EL (cell line): ENCODE measurements at places on chromosomes 6 and 20.

DNA sequence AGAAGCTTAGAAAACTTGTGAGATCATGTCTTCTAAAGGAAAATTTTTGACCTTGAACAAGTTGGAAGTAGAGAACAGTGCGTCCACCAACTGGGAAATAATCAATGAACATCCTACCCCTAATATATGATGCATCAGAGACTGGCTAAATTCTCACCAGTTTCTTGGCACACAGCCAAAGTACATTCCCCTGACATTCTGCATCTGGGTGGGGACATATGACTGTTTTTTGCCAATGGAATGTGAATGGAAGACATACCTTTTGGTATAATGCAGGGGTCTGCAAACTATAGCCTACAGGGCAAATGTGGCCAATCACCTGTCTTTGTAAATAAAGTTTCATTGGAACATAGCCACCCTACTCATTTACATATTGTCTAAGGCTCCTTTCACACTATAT lies 84.7 kb downstream of the HAO1 start:
- DNase-seq = peak; percentile 12

GRCh38 chr6:3117912-3118352 lies 579 bp upstream of the BPHL start:
- DNase-seq = peak; percentile 9

GRCh38 chr6:5960456-5960855 lies 46.3 kb downstream of the NRN1 start:
- DNase-seq = no peak

DNA sequence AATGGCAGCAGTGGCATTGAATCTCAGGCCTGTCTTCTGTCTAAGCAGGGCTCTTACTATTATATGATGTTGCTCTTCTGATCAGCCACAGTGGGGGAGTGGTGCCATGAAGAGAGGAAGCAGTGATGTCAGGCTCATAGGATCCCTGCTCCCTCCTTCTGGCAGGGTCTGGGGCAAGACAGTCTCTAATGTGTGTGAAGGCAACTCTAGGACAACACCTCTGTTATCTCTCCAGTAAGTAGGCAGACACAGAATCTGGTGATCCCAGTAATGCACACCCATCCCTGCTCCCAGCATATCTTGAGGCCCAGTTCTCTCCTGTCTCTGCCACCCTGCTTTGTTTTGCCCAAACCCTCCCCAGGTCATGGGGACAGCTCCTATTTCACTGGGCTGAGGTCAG lies 8.8 kb downstream of the C20orf202 start:
- no peak for DNase-seq

GRCh38 chr6:104531646-104532045 lies 328.1 kb downstream of the HACE1 start:
- DNase-seq = no peak

- DNase-seq = no peak
Observed at GRCh38 chr6:38133932-38134703, 314.6 kb downstream of the ZFAND3 start.

DNA sequence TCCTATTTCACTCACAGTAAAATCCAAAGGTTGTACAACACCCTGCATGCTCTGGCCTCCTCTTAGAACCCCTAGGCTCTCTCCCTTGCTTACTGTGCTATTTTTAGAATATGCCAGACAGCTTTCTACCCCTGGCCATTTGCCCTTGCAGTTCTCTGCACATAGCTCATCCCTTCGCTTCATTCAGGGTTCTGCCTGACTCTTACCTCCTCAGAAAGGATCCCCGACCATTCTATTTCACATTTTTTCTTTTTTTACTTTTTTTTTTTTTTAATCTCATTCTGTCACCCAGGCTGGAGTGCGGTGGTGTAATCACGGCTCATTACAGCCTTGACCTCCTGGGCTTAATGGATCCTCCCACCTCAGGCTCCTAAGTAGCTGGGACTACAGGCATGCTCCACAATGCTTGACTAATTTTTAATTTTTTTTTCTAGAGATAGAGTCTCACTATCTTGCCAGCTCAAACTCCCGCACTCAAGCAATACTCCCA lies 33.6 kb downstream of the COMMD7 start:
- no peak for DNase-seq

DNA sequence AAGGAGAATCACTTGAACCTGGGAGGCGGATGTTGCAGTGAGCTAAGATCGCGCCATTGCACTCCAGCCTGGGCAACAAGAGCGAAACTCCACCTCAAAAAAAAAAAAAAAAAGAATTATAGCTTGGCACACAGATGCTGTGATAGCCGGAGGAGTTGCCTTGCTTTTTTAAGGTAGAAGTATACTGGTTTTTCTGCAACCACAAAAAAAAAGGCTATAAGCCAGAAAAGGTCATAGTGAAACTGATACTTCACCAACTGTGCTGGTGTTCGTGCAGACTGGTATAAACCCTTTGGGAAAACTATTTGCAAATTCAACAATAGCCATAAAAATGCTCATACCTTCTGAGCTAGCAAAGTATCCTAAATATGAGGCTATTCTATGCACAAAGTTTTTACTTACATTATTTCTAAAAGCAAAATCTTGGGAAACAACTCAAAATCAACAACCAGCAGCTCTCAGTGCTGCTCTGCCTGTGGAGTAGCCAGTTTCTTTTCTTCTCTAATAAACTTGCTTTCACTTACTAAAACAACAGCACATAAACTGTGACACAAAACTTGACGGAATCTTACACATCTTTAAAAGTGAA lies 44.0 kb downstream of the B4GALT5 start:
- no peak for DNase-seq

DNA sequence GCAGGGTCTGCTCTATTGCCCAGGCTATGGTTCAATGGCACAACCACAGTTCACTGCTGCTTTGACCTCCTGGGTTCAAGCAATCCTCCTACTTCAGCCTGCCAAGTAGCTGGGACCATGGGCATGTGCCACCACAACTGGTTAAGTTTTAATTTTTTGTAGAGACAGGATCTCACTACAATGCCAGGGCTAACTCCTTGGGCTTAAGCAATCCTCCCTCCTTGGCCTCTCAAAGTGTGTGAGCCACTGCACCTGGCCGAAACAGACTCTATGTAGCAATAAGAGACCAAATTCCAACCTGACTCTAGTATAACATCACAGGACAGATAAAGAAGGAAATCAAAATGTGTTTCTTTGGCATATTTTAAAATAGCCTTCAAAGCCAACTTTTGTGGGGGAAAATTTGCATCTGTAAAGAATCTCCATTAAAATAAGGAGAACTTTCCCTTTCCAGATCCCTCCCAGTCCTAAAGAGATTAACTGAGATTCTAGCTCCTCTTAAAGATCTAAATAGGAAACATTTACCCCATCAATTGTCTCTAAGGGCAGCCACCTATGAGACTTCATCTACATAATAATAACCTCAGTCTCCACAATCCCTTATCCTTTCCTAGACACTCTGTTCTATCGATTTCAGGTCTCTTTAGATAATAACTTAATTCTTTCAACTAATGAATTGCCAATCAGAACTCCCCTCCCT lies 94.7 kb upstream of the PLCB4 start:
- DNase-seq = no peak

- no peak for DNase-seq
Observed at GRCh38 chr6:166671434-166672081, 44.5 kb upstream of the RPS6KA2 start.

DNA sequence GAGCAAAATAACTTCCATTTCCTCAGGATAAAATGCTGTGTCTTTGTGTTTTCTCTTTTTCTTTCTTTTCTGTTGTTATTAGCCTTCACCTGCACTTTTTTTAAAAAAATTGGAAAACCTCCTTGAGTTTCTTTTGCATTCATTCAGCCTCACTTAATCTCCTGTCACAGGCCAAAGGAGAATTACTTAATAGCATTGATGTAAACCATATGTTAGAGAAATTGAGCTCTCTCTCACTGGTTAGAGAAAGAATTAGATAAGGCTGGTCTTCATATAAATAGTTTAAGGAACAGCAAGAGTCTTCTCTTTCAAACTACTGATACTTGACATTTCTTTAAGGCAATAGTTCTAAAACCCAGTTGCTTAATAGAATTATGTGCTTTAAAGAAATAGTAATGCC lies 564.2 kb downstream of the TFAP2B start:
- DNase-seq = no peak

- DNase-seq = no peak
Observed at GRCh38 chr20:16612706-16613105, 39.5 kb upstream of the KIF16B start.

GRCh38 chr6:117237561-117237960 lies 27.8 kb upstream of the VGLL2 start:
- peak; percentile 46 for DNase-seq

DNA sequence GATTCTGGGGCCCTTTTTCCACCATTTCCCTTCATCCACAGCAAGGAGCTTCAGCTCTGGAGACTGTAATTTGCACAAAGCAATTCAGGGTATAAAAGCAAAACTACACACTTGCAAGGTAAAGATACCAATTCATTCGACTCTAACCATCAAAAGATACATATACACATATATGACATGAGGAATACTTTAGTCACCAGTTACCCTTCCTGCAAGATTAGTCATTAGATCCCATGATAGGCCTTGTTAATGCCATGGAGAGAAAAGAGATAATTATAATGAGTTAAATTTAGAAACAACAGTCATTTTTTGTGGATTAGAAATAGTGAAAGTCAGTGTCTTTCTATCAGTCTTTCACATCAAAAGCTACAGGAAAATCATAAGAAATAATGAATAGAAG lies 204.2 kb downstream of the KCNQ5 start:
- DNase-seq = peak; percentile 64

DNA sequence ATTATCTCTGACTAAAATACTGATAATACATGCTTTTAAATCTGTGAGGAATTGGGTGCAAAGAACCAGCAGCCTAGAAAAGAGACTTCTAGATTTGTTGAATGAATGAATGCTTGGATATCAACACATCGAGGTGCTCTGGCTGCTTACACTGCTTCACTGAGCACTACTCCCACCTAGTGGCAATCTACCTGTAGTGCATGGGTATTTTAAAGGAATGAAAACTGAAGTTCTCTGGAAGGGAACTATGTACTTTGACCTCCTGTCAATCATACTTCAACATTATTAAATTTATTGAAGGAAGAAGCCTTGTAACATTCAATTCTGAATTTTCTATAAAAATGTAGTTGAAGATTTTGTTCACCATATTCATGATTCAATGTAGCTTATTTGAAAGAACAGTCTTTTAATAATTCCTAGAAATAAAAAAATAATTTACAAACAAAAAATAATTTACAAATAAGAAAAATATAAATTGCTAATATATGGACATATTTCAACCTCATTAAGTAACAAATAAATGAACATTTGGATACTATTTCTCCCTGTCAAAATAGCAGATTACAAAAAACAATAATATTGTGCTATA lies 111.2 kb upstream of the MMS22L start:
- DNase-seq = peak; percentile 60

DNA sequence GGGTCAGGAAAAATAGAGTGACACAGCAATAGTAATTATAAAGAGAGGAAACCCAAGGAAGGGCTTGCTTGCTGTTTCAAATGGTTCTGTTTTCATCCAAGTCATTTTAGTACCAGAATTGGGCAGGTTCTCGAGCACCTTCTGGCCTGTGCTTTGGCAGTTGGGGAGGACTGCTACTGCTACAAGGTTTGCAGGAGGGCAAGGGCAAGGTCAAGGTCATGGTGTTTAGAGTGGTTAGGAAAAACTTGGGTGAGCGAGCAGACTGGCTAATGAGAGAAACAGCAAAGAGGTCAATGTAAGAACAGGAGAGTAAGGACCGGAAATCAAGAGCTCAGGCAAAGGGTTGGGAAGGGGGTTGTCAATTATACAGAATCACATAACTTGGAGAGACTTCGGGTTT lies 164.5 kb downstream of the CDK19 start:
- DNase-seq = no peak

DNA sequence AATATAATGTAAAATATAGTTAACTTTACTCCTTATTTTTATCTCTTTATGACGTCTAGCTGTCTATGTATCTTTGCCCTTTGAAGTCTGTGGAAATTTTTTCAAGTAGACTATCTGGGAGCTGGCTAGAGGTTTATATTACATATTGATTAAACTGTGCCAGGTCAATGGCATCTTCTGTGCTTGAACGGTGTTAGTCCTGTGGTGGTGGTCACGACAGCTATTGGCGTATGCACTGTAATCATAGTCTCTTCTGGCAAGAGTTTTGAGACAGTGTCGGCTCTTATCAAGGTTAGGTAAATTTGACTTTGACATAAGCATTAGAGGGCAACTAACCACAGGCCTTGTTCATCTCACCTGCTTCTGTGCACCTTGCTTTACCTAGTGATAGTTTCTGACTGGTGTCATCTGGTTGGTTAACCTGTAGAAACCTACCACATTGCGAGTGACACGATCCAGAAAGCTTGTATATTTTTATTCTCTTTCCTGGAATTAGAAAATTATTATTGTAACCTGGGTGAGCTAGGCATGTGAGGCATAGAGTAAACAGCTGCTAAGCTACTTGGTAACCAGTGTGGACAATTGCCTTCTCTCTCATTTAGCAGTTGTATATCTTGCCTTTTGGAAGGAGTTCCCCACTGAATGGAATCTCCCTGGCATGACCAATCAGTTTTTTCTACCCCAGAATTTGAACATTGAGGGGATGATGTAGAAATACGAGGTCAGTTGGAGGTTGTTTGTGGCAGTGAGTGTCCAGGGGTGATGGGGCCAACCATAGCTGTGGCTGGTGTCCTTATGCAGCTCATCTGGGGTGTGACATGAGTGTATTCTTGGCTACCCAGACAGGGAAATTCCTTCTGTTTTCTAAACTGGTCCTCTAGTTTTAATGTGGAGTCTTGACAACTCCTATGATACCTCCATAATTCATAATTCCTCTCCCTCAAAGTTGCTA lies 45.9 kb downstream of the SH3BGRL2 start:
- no peak for DNase-seq

- no peak for DNase-seq
Observed at GRCh38 chr6:100892693-100893092, 11.6 kb upstream of the ASCC3 start.

DNA sequence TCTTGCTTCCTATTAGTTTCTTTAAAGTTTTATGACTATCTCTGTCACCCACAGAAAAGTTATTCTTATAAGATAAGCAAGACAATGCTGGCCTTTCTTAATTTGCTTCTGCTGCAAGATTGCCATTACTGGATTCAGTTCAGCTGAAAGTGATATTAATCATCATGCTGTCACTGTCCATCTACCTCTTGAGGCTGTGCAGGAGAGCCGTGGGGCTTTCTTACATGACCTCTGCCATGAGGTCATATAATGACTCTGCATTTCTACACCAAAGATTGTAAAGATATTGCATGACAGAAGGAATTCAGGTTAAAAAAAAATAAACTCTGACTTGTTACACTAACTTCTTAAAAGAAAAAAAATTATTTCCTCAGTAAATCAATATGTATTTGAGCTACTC lies 106.9 kb downstream of the TRDN start:
- DNase-seq = no peak

GRCh38 chr20:10790013-10790412 lies 116.2 kb upstream of the JAG1 start:
- no peak for DNase-seq
